ENCODE measurements at places on chromosomes 3 and 15. TPM values are rescaled to one million over a fixed set of nuclear protein-coding genes. Genes with fewer than 3 reads are reported as not detected.
A peak's percentile ranks its signal among the peaks of the same experiment; 100 is the strongest.

DNA sequence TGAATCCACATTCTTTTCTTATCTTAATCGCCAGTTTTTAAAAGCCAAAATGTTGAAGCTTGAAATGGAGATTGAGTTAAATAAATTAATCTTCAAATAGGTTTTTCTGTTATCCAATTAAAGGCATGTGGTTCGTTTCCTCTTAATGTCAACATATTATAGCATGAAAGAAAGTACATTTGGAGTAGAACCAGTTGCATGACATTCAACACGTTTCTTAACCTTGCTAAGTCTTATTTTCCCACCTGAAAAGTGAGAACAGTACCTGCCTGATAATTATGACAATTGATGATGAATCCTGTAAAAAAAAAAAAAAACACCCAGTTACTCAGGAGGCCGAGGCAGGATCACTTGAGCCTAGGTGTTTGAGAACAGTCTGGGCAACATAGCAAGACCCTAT lies 29.3 kb downstream of the PIAS1 start:
- DNase-seq = no peak

GRCh38 chr3:86257955-86258641 lies 732.9 kb downstream of the VGLL3 start:
- no peak for DNase-seq

DNA sequence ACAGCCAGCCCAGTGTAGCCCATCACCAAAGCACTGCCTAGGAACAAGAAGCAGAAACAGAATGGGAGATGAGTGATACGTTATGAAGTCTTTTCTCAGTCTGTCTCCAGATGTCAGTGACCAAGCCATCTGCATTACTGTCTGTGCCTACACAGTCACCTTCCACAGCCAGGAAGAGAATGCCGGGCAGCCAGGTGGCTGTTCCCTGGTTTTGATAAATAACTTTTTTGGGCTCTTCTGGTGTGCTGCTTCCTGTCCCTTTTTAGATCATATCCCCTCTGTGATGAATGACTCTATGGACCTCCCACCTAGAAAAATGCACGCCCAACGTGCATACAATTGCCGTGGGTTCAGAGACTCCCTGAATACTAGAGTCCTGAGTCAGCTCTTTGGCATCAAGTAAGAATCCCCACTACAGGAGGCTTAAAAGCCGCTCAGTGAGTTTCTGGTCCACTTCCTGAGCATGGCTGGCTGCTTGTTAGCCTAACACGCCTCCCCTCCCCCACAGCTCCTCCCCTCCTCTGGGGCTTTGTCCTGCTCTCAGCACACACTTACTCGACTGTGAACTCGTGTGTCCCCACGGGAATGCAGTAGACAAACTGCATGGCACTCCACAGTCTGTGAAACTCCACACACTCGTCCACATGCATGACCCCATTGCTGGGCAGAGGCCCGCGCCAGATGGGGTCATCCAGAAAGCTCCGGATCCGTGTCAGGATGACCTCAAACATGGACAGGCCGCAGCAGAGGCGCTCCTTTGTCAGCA lies 34.7 kb downstream of the NIPA2 start:
- DNase-seq = peak; percentile 94

PEX11A gene
- total RNA-seq = 2.5 TPM

Measured in astrocyte (in vitro differentiated cells and primary cell).